ENCODE measurements at places on chromosomes 16 and 17.

DNA sequence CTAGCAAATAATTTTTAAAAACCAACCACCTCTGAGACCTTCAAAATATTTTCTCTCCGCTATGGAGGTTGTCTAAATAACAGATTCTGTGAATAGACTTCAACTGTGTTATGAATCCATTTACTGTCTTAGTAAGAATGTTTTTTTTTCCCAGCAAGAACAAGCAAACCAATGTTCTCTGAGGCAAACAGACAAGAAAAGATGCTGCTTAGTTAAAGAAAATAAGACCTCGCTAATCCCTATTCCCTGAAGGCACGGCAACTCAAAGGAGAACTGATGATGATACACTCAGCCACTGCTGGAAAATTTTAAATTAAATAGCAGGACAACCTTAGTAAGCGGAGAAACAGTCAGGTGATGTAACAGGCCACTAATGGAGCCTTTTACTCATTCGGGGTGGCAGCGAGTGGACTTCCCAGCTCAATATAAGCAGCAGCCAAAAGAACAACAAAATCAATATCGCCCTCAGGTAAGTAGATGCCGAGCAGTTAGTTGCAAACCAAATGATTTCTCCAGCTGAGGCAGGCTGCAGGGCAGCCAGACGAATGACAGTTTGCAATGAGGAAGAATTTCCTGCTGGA is 81.8 kb downstream of the CPPED1 start:
- DNase-seq: no peak

GRCh38 chr17:12053552-12053951 is 32.9 kb downstream of the MAP2K4 start:
- no peak for DNase-seq

- DNase-seq: no peak
These were observed 119.2 kb upstream of the C17orf78 start for GRCh38 chr17:37256627-37257026.

GRCh38 chr17:64984851-64985521 is 65.7 kb upstream of the LRRC37A3 start:
- no peak for DNase-seq

- DNase-seq: no peak
These were observed 228.2 kb upstream of the GSE1 start for GRCh38 chr16:85384833-85385462.

DNA sequence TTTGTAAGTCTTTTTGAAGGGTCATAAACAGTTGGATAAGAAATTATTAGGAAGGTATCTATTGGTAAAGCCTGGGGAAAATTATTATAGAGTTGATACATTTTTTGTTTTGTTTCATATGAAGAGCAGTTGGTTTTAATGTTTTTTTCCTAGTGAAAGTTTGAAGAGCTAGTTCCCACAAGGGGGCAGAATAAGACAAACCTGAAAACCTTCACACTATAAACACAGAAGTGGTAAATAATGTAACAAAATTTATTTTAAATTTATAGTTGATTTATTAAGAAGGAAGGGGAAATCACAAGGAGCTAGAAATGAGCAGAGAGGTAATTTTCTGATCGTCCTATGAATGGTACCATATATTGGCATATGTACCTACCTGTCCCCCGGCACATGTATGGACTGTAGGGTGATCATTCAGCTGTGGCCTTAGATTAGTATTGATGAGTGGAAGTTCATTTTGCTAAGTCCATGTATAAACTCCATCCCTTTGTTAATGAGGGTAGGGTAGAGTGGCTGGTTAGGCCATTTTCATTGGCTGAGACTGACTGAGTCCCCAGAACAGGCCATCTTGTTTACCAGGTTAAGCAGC is 116.3 kb downstream of the TANC2 start:
- DNase-seq: no peak

- peak; percentile 71 for DNase-seq
These were observed 1.1 kb downstream of the GLIS2 start for GRCh38 chr16:4316864-4317531.

DNA sequence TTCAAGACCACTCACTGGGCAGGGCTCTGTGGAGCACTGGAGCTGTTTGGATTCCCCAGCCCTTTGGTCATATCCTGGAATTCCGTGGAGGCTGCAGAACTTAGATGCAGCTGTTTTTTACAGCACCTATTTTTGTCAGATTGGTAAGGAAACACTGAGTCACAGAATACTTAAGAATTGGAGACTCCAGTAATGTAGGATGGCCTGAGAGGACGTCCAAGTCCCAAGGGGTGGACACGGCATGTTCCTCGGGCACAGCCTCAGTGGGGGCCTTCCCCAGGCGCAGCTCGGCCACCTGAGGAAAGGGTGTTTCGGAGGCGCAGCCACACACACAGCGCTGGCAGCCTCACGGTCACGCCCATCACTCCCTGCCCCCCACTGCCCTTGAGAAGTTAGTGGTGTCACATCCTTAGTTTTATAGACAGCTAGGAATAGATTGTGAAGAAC is 14.8 kb downstream of the PLD6 start:
- no peak for DNase-seq

DNA sequence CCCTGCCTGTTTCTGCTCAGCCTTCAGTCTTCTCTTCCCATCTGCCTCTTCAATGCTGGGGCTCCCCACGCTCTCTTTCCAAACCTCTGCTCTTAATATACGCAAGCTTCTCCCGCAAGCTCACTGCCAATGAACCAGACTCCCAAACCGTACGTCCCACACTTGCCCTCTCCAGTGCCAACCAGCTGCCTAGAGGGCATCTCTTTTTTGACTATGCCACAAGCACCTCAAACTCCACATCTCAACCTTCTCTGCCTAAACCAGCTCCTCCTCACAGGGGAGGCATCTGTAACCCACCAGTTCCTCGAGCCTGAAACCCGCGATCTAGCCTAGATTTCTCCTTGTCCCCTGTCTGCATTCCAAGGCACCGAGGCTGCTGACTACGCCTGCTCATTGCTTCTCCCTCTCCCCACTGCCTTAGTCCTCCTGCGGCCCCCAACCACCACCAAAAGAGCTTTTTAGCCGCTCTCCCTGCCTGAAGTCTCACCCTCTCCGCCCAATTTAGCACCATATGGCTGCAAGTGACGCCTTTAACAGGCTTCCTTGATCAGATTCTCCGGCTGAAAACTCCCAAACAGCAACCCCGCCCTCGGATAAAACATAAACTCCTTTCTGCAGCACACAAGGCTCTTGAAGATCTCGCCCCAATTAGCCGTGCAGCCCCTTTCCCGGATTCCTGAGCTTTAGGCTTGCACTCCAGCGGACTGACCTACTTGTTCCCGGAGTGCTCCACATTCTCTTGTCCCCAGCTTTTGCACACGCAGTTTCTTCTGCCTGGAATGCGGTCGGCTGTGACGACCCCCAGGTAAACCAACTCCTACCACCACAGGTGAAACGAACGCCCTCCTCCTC is 1.5 kb downstream of the GGA2 start:
- peak; percentile 38 for DNase-seq

- DNase-seq: no peak
These were observed 120.9 kb upstream of the CPHXL start for GRCh38 chr16:75847172-75847571.

DNA sequence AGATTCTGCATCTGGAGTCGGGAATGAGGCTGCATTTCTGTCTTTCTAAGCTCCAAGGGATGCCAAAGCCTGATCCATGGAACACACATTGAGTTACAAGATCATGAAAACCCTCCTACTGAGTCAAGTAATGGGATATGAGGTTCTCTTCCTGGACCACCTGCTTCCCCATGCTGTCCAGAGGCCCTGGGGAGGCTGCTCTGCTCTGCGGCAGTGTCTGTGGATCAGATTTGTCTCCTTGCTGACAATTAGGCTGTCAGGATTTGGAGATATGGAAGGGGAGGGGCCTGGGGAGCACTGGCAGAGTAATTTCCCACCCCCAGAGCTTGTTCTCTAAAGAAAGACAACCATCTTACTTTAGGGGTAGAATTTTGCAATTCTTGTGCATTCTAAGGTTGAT is 33.0 kb downstream of the C16orf95 start:
- no peak for DNase-seq

DNA sequence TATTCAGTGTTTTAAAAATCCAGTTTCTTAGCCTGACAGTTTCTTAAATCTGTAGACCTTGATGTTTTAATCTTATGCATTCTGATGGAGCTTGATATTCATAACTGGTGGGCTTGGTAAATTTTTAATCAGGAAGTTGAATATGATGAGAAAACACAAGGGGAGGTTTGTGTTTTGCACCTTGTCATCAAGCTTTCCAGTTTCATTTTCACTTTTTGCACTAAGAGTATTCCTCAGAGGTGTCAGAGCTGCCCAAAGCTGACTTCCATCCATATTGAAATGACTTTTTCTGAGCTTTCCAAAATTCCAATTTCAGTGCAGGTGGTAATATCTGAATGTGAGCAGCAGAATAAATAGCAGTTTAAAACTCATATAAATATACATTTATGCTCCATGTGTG is 555.0 kb upstream of the RBFOX1 start:
- no peak for DNase-seq

DNA sequence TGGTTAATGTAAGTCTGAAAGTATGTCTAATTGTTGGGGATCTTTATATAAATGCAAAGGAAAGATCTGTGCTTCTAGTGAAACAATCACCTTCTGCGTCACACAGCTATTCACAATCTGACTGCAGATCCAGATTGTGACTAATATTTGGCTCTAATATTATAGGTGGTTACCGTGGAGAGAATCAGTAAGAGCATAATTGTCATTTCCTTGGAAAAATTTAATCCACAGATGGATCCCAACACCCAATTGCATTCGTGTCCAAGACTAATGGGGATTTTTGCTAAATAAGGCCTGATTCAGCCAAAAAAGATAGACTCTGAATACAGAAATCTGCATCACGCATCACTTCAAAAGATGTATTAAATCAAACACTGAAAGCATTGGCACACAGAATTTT is 2.7 kb upstream of the KCNJ2 start:
- no peak for DNase-seq

GRCh38 chr17:77476006-77476405 is 335.2 kb downstream of the SEC14L1 start:
- DNase-seq: no peak

DNA sequence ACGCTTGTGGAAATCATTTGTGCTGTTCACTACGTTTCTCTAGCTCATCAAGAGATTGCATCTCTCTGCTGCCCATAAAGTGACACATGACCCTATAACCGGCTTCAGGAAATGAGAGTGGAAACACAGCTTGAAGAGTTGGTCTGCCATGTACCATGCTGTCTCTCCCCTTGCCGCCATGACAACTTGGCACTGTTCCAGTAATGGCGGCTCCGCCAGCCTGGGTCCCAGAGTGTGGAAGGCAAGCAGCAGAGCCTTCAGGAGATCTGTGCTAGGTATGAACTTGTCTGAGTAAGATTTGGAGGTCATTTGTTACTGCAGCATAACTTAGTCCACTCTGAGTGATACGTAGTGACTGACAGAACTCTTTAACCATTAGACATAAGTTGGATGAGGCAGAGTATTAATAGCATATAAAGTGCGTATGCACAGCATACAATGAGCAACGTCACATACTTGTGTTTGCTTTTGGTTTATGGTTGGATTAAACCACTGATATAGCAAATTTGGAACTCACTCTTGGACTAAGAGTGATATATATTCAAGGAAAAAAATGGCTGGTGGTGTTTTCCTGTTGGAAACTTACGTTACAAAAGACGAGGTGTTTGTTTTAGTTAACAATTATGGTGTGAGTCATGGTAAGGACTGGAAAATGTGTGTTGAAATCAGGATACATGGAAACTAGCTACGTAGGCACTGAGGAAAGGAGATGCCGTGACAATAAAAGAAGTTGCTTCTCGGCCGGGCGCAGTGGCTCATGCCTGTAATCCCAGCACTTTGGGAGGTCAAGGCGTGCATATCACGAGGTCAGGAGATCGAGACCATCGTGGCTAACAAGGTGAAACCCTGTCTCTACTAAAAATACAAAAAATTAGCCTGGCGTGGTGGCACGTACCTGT is 24.4 kb upstream of the PMP22 start:
- no peak for DNase-seq

- peak; percentile 51 for DNase-seq
These were observed 430 bp downstream of the HAPSTR1 start for GRCh38 chr16:9091867-9092281.

- DNase-seq: no peak
These were observed at the start of gene CCL1 for GRCh38 chr17:34363183-34363661. TSS of gene CCL1 (minus strand) at chr17:34363233. CDS start at chr17:34363161, 72 bp downstream.

GRCh38 chr17:73943416-73944110 is 259.9 kb upstream of the RPL38 start:
- no peak for DNase-seq

DNA sequence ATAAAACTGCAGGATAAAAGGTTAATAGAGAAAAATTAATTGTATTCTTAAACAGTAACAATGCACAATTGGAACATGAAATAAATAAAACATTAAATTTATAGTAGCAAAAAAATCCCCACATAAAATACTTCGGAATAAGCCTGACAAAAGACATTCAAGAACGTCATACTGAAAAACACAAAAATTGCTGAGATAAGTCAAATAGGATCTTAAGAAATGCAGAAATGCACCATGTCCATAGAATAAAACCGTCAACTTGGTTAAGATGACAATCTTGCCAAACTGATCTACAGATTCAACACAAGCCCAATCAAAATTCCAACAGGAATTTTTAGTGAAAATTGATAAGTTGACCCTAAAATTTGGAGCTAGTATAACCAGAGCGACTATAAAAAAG is 76.6 kb downstream of the TBC1D16 start:
- DNase-seq: no peak

- DNase-seq: no peak
These were observed 11.2 kb downstream of the CBFB start for GRCh38 chr16:67040166-67040565.

GRCh38 chr17:43467981-43468581 is 15.7 kb upstream of the DHX8 start:
- DNase-seq: peak; percentile 51

GRCh38 chr17:53823341-53824050 is 769 bp downstream of the KIF2B start:
- DNase-seq: no peak

DNA sequence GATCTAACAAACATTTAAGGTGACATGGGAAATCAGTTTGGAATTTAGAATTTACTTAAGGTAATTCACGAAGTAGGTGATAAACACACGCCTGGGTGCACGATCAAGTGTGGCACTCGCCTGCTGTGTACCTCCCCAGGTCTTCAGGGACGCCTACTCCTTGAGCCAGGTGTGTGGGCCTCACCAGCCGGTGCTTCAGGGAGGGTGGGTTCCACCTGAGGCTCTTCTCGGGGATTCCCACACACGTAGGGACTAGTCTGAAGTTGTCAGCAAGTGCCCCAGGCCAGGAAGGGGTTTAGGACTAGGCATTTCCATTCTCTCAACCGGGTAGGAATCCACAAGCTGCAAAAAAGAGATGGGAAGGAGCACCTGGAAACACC is 9.8 kb upstream of the NAT9 start:
- no peak for DNase-seq

DNA sequence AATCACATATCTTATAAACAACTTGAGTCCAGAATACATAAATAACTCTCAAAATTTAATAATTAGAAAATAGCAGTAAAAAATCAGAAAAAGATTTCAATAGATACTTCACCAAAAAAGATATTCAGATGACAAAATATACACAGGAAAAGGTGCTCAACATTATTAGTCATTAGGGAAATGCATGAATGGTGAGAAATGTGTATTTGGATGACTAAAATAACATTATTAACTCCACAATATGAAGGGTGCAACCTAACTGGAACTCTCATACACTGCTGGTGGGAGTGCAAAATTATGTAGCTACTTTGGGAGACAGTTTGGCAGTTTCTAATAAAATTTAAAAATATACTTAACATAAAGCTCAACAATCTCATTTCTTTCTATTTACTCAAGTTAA is 262.3 kb upstream of the AXIN2 start:
- DNase-seq: no peak
